ENCODE measurements at places on chromosomes 2 and 18. TPM values are rescaled to one million over a fixed set of nuclear protein-coding genes. Genes with fewer than 3 reads are reported as not detected.
A peak's percentile ranks its signal among the peaks of the same experiment; 100 is the strongest.

GRCh38 chr18:32368170-32368569 is 102.5 kb downstream of the GAREM1 start:
- DNase-seq, result no peak

TUBB8B gene
- 8.9 TPM for total RNA-seq

TMEM200C gene
- total RNA-seq, result 3.3 TPM

GRCh38 chr2:192145496-192145895 is 49.2 kb downstream of the TMEFF2 start:
- no peak for DNase-seq

- no peak for DNase-seq
These were observed 40.7 kb upstream of the EGR4 start for GRCh38 chr2:73334045-73334444.

GRCh38 chr2:86049529-86049928 is 56.2 kb downstream of the POLR1A start:
- no peak for DNase-seq

DNA sequence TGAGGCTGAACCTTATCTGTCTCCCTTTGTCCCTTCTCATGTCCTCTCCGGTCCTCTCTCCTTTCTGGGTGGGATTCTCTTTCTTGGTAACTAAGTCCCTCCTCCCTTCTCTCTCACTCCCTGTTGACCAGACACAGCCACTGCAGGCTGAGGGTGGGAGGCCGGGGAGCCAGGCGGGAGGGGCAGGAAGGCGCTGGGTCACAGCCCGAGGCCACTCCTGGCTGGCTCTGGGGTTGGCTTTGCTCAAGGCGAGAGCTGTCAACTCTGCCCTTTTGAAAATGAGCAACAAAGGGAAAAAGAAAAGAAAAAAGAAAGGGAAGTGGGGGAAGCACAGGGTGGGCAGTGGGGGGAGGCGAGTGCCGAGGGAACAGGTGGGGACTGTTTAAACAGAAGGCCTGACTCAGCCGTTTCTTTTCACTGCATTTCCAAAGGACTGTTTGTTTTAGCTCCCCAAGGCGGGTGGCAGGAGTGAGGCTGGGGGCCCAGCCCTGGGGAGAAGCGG is 70.5 kb upstream of the IGFBP5 start:
- DNase-seq, result no peak

FBXO11 gene
- 96.0 TPM for total RNA-seq

ZAP70 gene
- total RNA-seq, result 6.4 TPM

GRCh38 chr18:43484710-43485109 is 207.4 kb upstream of the SYT4 start:
- DNase-seq, result no peak

DAPL1 gene
- total RNA-seq, result 4.2 TPM

DNA sequence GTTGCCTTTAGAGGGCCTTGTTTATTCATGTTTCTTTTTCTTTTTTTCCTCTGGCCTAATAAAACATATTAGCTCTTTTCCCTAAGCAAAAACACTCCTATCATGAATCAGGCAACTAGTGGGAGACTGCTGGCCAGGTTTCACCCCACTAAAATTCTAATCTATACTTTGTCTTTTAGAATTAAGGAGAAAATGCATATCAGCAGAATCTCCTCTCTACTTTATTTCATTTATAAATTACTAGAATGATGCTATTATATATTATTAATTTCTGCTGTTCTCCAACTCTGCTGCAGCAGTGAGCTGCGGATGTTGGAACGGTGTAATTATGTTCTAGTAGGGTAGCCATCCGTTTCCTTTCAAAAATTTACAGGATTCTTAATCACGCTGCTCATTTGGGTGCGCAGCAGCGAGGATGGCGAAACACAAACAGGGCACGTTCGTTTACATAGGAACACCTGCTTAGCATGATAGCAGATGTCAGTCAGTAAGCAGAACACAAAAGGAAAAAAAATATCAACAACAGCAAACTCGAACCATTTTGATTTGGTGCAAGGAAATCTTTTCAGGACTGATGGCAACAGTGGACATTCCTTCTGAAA is 30.5 kb downstream of the ZEB2 start:
- DNase-seq, result no peak

C2orf72 gene
- total RNA-seq, result 5.3 TPM

RAD51AP2 gene
- total RNA-seq, result 11.1 TPM

GRCh38 chr2:129661935-129662334 is 317.5 kb upstream of the RAB6C start:
- DNase-seq, result no peak

- no peak for DNase-seq
These were observed 969.1 kb upstream of the CDH2 start for GRCh38 chr18:29146068-29146467.

- no peak for DNase-seq
These were observed 204.3 kb upstream of the ZC3H15 start for GRCh38 chr2:186281726-186282125.

NGEF gene
- total RNA-seq, result 28.7 TPM

CHRND gene
- 0.16 TPM for total RNA-seq

TMEM17 gene
- total RNA-seq, result 6.6 TPM

DNA sequence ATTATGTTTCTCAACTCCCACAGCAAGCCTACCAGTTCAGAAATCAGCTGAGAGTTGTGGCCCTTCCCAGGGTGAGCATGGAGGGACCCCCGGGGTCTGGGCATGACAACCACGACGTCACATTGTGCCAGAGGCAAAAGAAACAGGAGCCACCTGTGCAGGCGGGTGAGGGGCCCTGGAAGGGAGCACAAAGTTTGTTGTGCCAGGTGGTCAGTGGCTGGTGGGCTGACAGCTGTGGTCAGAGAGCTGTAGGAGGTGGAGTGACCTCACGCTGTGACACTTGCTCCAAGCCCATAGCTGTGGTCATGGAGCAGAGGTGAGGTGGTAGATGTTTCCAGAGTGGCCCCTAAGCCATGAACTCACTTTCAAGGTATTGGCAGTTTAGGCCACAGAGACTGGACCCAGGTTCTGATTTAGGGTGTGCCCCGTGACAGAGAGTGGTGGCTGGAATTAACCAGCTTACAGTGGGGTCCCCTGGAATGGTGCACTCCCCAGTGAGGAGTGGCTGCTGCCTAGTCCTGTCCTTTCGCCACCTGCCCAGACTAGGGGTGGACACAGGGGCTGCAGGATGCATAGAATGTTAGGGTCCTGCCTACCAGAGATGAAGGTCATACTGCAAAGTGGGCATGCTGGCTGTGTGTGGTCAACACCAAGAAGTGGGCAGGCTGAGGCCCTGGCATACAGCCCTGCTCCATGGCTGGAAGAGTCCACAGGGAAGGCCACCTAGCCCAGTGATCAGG is 136.4 kb downstream of the GLI2 start:
- DNase-seq, result no peak

ZBTB7C gene
- 42.4 TPM for total RNA-seq

- DNase-seq, result no peak
These were observed 239.1 kb downstream of the CPS1 start for GRCh38 chr2:210795506-210795905.

DNA sequence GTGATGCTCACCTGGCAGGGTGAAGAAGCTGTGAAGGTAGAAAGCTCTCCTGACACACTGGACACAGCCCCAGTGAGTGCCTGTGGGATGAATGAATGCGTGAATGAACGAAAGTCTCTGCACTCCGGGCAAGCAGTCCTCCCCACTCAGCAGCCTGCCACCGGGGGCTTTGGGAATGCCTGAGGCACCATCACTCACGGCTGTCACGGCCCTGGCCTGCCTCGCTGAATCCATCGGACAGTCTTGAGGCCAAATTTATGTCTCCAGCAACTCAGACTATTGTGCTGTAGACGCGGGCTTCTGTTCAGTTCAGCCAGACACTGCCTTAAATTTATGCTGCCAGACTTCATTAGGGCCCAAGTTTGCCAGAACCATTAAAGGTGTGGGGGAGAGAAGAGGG is 62.9 kb upstream of the TEX51 start:
- no peak for DNase-seq

GRCh38 chr2:74457129-74457548 is 1.1 kb upstream of the WBP1 start:
- DNase-seq, result peak; percentile 32

GRCh38 chr2:133842446-133842845 is 274.2 kb upstream of the NCKAP5 start:
- no peak for DNase-seq

DNA sequence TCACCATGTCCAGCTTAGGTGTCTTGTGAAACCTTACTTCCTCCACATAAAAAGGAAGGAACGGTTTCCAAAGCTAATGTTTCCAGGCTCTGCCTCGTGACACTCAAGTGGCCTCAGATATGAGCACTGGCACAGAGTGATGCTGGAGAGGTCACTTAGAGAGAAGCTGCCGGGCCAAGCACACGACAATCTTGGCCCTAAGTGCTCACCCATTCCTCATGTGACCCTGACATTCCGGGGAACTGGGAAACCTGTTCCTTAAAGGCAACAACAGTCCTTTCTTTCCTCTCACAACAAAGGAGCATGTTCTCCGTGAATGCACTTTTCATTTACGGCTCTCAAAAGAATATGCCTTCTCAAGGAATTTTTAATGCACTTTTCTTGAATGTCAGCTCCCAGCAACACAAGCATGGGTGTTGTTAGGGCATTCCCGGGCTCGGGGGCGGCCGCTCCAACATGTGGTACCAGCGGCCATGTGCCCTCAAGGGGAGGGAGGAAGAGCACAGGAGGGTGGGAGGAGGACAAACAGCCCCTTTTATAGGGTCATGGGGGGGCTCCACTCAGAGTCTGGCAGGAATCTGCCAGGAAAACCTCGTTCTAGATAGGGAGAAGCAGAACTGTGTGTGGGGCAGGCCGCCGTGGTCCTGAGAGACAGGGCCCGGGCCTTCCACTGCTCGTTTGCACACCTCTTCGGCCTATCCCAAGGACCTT is 118.6 kb downstream of the MBP start:
- DNase-seq, result peak; percentile 75

- no peak for DNase-seq
These were observed 501.4 kb downstream of the FBXO15 start for GRCh38 chr18:73646196-73646595.

DNA sequence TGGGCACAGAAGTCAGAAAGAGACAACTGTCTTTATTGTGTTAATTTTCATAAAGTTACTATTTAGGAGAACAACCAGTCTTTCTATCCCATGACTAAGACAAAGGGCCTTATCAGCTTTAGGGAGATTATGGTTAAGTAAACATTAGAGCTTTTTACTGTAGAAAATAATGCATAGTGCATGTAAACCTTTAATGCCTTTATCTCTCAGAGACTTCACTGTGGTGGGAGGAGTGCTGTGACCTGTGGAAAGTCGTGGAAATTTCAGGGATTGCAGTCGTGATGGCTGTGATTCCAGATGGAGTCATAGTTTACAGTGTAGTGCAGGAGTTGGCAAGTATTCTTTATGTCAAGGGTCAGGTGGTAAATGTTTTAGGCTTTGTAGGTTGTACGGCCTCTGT is 15.8 kb downstream of the ZNF236 start:
- no peak for DNase-seq

SPP2 gene
- total RNA-seq, result not detected

- DNase-seq, result no peak
These were observed 26.9 kb downstream of the ACADL start for GRCh38 chr2:210198326-210198725.

DNA sequence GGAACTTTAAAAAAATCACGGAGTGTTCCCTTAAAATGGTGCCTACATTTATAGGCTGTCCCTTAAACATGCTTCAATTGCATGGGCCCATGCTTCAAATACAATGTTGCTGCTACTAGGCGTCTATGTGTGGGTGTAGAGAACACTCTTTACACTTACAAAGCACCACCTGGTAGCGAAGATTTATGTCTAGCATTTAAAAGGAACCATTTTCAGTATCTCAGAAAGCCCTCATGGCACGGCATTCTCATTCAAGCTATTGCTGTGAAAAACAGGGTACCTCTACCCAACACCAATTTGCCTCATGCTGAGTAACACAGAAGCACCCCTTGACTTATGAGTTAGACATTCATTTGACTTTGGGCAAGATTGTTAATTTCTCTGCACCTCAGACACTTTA is 112.9 kb upstream of the CNTNAP5 start:
- DNase-seq, result no peak

DNA sequence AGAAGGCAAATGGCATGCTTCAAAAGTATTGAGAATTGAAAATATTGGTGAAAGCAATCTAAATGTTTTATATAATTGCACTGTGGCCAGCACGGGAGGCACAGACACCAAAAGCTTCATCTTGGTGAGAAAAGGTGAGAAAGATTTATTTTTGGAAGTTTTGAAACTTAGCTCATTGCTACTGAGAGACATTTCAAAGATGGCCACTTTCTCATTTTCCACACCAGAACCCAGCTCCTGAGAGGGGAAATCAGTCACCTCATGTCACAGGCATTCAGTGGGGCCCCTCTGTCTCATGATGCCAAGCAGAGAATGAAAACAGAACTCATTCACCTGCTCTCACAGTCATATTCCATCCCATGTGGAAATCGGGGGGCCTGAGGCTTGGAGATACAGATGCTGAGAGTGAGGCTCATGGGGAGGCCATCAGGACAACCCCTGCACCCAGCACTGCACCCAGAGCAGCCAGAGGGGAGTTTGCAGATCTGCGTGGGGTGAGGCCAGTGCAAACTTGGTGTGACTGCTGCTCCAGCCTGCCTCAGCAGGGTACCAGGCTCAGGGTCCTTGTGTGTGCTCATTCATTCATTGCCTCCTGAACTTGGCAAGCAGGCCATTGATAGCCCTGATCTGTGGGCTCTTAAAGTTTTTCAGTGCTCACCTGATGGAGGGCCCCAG is 31.4 kb downstream of the IL18R1 start:
- no peak for DNase-seq

RAX gene
- not detected for total RNA-seq

IMMT gene
- 87.6 TPM for total RNA-seq

GRCh38 chr2:69549421-69549820 is 94.1 kb downstream of the AAK1 start:
- DNase-seq, result no peak

CLEC4F gene
- total RNA-seq, result 0.79 TPM

SERPINB13 gene
- not detected for total RNA-seq

GRCh38 chr2:233449921-233450863 is 95.9 kb downstream of the DGKD start:
- DNase-seq, result no peak

DNA sequence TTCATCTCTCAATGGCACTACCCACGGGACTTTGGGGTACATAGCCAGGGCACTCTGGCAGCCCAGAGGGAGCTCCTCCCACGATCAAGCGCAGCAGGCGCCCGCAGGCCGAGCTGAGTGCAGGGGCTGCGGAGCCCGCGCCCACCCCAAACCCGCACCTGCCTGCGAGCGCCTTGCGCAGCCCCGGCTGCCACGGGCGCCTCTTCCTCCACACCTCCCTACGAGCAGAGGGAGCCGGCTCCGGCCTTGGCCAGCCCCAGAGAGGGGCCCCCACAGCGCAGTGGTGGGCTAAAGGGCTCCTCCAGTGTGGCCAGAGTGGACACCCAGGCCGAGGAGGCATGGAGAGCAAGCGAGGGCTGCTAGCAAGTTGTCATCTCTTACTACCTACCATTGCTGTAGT is 165.2 kb downstream of the UBE2E3 start:
- no peak for DNase-seq

PLB1 gene
- total RNA-seq, result 10.4 TPM

SATB2 gene
- total RNA-seq, result 14.1 TPM

LOXL3 gene
- 15.2 TPM for total RNA-seq
